Muscle of leg (tissue), 16 donors: ENCODE measurements at places on chromosomes 6 and 20. TPM values are rescaled to one million over a fixed set of nuclear protein-coding genes. Genes with fewer than 3 reads are reported as not detected.

DNA sequence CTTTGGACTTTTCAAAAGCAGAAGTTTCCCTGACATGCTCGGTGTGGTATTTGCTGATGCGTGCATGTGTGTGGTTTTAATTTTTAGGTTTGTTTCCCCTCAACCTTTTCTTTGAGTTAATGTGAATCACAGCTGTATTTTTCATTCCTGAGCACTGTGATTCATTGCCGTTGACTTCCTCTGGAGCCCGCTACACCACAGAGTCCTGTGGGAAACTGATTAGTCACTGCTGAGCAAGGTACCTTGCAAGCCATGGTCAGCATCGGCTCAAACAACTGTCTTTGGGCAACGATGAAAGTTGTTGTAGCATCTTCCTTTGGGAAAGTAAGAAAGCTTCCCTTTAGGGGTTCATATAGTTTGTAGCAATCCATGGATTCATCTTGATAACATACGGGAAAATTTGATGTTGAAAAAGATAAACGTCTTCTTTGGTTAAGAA lies 57.5 kb downstream of the RIN2 start:
- H3K4me1 ChIP-seq, result peaks cover 9% of the 10 kb centered on the region
- H3K27ac ChIP-seq, result peak overlapping the region; percentile 26
- no peak overlapping the region for H3K4me3 ChIP-seq
- no peaks in the 10 kb centered on the region for H3K27me3 ChIP-seq
- DNase-seq, result peak; percentile 86

DNA sequence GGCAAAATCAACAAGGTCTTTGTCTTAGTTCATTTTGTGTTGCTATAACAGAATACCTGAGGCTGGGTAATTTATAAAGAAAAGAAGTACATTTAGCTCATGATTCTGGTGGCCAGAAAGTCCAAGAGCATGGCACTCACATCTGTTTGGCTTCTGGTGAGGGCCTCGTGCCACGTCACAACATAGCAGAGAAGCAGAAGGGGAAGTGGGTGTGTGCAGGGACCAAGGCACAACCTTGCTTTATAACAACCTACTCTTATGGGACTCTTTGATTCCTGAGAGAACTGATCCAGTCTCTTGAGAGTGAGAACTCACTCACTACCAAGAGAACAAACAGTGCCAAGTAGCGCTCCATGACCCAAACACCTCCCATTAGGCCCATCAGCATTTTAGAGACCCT lies 25.4 kb downstream of the GABRR2 start:
- peaks cover 17% of the 10 kb centered on the region for H3K4me1 ChIP-seq
- no peaks in the 10 kb centered on the region for H3K36me3 ChIP-seq
- DNase-seq, result no peak
- no peak overlapping the region for H3K4me3 ChIP-seq
- H3K27me3 ChIP-seq, result no peaks in the 10 kb centered on the region

DNA sequence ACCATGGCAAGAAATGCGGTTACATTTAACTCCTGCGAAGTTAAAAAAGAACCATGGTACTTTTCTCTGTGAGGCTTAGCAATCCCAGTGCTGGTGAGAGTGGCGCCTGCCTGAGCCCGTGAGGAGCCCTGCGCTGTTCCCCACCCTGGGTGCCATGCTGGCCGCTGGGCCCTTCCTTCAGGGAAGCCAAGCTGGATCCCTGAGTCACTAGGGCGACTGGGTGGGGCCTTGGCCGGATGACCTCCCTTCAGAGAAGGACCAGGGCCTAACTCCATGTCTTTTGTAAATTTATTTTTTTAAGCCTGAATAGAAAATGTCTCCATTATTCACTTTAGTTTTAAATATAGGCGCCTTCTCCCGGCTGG lies 209.1 kb downstream of the ERMARD start:
- no peak for DNase-seq
- H3K4me1 ChIP-seq, result peaks cover 21% of the 10 kb centered on the region
- peaks cover 17% of the 10 kb centered on the region for H3K27me3 ChIP-seq
- no peak overlapping the region for H3K4me3 ChIP-seq
- no peaks in the 10 kb centered on the region for H3K36me3 ChIP-seq
- H3K27ac ChIP-seq, result no peak overlapping the region

DNA sequence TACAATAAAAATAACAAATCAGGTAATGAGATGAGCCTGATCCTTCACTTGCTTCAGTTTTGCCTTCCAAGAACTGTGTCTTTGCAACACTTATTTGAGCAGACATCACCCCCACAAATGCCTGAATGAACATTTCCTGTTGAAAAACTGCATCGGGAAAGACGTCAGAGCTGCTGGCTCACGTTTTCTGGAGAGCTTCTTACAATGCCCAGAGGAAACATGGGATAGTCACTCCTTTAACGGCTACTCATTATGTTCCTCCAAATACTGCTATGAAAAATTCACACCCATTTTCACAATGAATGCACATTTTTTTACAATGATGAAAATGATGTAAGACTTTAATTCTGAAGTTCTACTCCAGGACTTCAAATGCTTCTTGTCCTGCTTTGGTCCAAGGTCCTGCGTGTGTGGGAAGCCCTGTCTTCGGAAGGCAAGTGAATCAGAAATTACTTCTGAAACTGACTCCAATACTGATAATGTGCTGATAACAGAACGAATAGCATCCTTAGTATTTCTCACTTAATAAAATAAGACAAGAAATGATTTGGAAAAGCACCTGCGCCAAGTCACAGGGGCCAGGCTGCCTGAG lies 238.0 kb downstream of the ANKRD60 start:
- H3K27ac ChIP-seq, result peak overlapping the region; percentile 38
- no peaks in the 10 kb centered on the region for H3K36me3 ChIP-seq
- H3K4me3 ChIP-seq, result no peak overlapping the region
- H3K4me1 ChIP-seq, result peaks cover 23% of the 10 kb centered on the region
- H3K27me3 ChIP-seq, result peaks cover 12% of the 10 kb centered on the region

GRCh38 chr6:168206186-168206585 lies 113.4 kb downstream of the DACT2 start:
- H3K36me3 ChIP-seq, result no peaks in the 10 kb centered on the region
- no peak overlapping the region for H3K4me3 ChIP-seq
- H3K27me3 ChIP-seq, result peaks cover 6% of the 10 kb centered on the region
- peaks cover 9% of the 10 kb centered on the region for H3K4me1 ChIP-seq
- H3K27ac ChIP-seq, result no peak overlapping the region

GRCh38 chr6:156336733-156337132 lies 440.4 kb upstream of the ARID1B start:
- no peaks in the 10 kb centered on the region for H3K4me1 ChIP-seq
- H3K27ac ChIP-seq, result no peak overlapping the region
- no peaks in the 10 kb centered on the region for H3K27me3 ChIP-seq
- no peaks in the 10 kb centered on the region for H3K36me3 ChIP-seq

- H3K4me1 ChIP-seq, result peaks cover 47% of the 10 kb centered on the region
- H3K27me3 ChIP-seq, result no peaks in the 10 kb centered on the region
- H3K36me3 ChIP-seq, result no peaks in the 10 kb centered on the region
Measured at GRCh38 chr6:6752129-6752528, 163.6 kb downstream of the LY86 start.

DNA sequence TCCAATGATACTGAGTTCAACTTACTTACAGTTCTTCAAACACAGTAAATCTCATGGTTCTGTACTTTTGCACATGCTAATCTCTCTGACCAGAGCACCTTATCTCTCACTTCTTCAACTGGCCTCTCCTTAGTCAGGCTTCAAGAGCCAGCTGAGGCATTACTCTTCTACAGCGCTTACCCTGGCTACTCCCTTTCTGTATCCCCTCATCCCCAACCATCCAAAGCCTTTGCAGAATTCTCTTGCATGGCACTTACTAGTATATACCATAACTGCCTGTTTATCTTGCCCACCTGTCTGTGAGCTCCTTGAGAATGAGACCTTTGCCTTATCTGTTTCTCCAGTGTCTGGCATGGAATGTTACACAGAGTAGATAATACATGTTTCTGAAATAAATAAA lies 49.2 kb downstream of the SESN1 start:
- H3K27me3 ChIP-seq, result no peaks in the 10 kb centered on the region
- H3K36me3 ChIP-seq, result no peaks in the 10 kb centered on the region

GRCh38 chr6:123655521-123656306 lies 19.0 kb upstream of the TRDN start:
- H3K4me3 ChIP-seq, result peak overlapping the region; percentile 9
- no peaks in the 10 kb centered on the region for H3K36me3 ChIP-seq
- no peak overlapping the region for H3K27ac ChIP-seq
- DNase-seq, result peak; percentile 54

- H3K36me3 ChIP-seq, result no peaks in the 10 kb centered on the region
- no peaks in the 10 kb centered on the region for H3K4me1 ChIP-seq
- H3K4me3 ChIP-seq, result no peak overlapping the region
- no peak overlapping the region for H3K27ac ChIP-seq
Measured at GRCh38 chr6:102907181-102907580, 1513.7 kb downstream of the GRIK2 start.

DNA sequence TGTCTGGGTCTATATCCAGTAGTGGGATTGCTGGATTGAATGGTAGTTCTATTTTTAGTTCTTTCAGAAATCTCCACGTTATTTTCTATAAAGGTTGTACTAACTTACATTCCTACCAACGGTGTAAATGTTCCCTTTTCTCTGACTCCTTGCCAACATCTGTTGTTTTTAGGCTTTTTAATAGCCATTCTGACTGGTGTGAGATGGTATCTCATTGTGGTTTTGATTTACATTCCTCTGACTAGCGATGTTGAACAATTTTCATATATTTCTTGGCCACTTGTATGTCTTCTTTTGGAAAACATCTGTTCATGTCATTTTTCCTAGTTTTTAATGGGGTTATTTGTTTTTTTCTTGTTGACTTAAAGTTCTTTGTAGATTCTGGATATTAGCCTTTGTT lies 99.3 kb downstream of the BMP2 start:
- H3K4me3 ChIP-seq, result no peak overlapping the region
- no peak overlapping the region for H3K27ac ChIP-seq
- no peaks in the 10 kb centered on the region for H3K4me1 ChIP-seq
- H3K27me3 ChIP-seq, result no peaks in the 10 kb centered on the region
- H3K36me3 ChIP-seq, result no peaks in the 10 kb centered on the region
- DNase-seq, result no peak

- peaks cover 60% of the 10 kb centered on the region for H3K36me3 ChIP-seq
- no peak overlapping the region for H3K27ac ChIP-seq
- no peaks in the 10 kb centered on the region for H3K4me1 ChIP-seq
- no peak for DNase-seq
Measured at GRCh38 chr20:50898475-50898874, 32.8 kb downstream of the ADNP start.

DNA sequence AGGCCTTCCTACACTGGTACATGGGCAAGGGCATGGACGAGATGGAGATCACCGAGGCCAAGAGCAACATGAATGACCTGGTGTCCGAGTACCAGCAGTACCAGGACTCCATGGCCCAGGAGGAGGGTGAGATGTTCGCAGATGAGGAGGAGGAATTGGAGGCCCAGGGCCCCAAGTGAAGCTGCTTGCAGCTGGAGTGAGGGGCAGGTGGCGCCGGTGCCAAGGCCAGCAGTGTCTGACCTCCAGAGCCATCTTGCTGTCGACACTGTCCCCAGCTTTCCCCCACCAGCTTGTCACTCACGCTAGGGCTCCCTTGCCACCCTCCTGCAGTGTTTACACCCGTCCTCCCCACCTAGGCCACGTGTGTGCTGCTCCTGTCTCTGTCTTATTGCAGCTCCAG lies 12.2 kb downstream of the GABRR2 start:
- no peaks in the 10 kb centered on the region for H3K27me3 ChIP-seq
- peaks cover 21% of the 10 kb centered on the region for H3K4me1 ChIP-seq
- no peak for DNase-seq

GRCh38 chr6:112029045-112029822 lies 24.7 kb upstream of the CCN6 start:
- H3K4me3 ChIP-seq, result no peak overlapping the region
- H3K27ac ChIP-seq, result peak overlapping the region; percentile 29
- DNase-seq, result peak; percentile 50
- H3K36me3 ChIP-seq, result no peaks in the 10 kb centered on the region

- no peaks in the 10 kb centered on the region for H3K36me3 ChIP-seq
- H3K27ac ChIP-seq, result no peak overlapping the region
- no peak for DNase-seq
- H3K4me1 ChIP-seq, result peaks cover 30% of the 10 kb centered on the region
- no peak overlapping the region for H3K4me3 ChIP-seq
Measured at GRCh38 chr6:15790116-15790515, 127.3 kb upstream of the DTNBP1 start.

- H3K36me3 ChIP-seq, result no peaks in the 10 kb centered on the region
- no peak overlapping the region for H3K27ac ChIP-seq
- H3K27me3 ChIP-seq, result no peaks in the 10 kb centered on the region
- no peak for DNase-seq
- no peaks in the 10 kb centered on the region for H3K4me1 ChIP-seq
- H3K4me3 ChIP-seq, result no peak overlapping the region
Measured at GRCh38 chr6:34664256-34664971, 32.2 kb downstream of the ILRUN start.

- H3K36me3 ChIP-seq, result no peaks in the 10 kb centered on the region
- H3K4me1 ChIP-seq, result no peaks in the 10 kb centered on the region
Measured at GRCh38 chr20:55760586-55760985, 244.7 kb downstream of the CBLN4 start.

DNA sequence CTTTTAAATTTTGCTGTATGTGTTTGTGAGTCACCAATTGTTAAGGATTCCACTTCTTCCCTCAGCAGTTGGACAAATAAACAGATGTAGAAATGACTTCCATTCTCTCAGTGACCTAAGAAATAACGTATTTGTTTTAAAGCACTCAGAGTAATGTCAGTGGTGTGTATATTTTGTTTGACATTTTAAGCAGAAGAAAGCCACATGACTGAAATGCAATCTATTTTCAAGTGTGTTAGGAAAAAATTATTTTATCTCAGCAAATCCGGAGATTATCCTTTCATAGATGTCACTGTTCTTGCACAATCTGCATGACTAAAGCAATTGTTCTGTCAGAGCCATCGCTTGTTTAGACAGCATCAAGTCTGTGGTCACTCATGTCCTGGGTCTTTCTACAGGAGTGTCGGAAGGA lies 77.1 kb downstream of the JAG1 start:
- no peaks in the 10 kb centered on the region for H3K36me3 ChIP-seq
- H3K4me3 ChIP-seq, result no peak overlapping the region
- no peaks in the 10 kb centered on the region for H3K27me3 ChIP-seq
- H3K27ac ChIP-seq, result no peak overlapping the region
- DNase-seq, result no peak
- no peaks in the 10 kb centered on the region for H3K4me1 ChIP-seq

- peaks cover 14% of the 10 kb centered on the region for H3K4me1 ChIP-seq
- no peak overlapping the region for H3K4me3 ChIP-seq
- peaks cover 6% of the 10 kb centered on the region for H3K36me3 ChIP-seq
- peak overlapping the region; percentile 79 for H3K27ac ChIP-seq
Measured at GRCh38 chr6:150924808-150925589, 59.5 kb downstream of the MTHFD1L start.

- no peaks in the 10 kb centered on the region for H3K36me3 ChIP-seq
- H3K4me1 ChIP-seq, result peaks cover 4% of the 10 kb centered on the region
- DNase-seq, result peak; percentile 72
- H3K4me3 ChIP-seq, result no peak overlapping the region
- H3K27me3 ChIP-seq, result no peaks in the 10 kb centered on the region
Measured at GRCh38 chr20:31652917-31653396, 15.2 kb downstream of the COX4I2 start.

GRCh38 chr6:111601886-111602285 lies 3.8 kb downstream of the TRAF3IP2 start:
- peaks cover 2% of the 10 kb centered on the region for H3K36me3 ChIP-seq
- no peaks in the 10 kb centered on the region for H3K27me3 ChIP-seq

- H3K4me3 ChIP-seq, result no peak overlapping the region
- peak; percentile 54 for DNase-seq
- H3K27me3 ChIP-seq, result no peaks in the 10 kb centered on the region
Measured at GRCh38 chr20:52047811-52048764, 143.5 kb downstream of the ZFP64 start.

Gene PSORS1C1
- total RNA-seq, result 1.3 TPM

Gene ARMH2
- total RNA-seq, result not detected

Gene BEND6
- 0.27 TPM for total RNA-seq

Gene WFDC9
- not detected for total RNA-seq

Gene SPO11
- not detected for total RNA-seq

Gene PROKR2
- not detected for total RNA-seq

Gene TAPBP
- total RNA-seq, result 16.0 TPM

Gene ACSS2
- total RNA-seq, result 39.1 TPM

Gene ADGRF5
- total RNA-seq, result 28.5 TPM

Gene SRSF12
- 2.8 TPM for total RNA-seq

Gene EZR
- total RNA-seq, result 23.3 TPM

Gene C6orf52
- total RNA-seq, result 2.7 TPM

Gene FAM162B
- 12.3 TPM for total RNA-seq
